ENCODE measurements at places on chromosomes 7 and 10.

DNA sequence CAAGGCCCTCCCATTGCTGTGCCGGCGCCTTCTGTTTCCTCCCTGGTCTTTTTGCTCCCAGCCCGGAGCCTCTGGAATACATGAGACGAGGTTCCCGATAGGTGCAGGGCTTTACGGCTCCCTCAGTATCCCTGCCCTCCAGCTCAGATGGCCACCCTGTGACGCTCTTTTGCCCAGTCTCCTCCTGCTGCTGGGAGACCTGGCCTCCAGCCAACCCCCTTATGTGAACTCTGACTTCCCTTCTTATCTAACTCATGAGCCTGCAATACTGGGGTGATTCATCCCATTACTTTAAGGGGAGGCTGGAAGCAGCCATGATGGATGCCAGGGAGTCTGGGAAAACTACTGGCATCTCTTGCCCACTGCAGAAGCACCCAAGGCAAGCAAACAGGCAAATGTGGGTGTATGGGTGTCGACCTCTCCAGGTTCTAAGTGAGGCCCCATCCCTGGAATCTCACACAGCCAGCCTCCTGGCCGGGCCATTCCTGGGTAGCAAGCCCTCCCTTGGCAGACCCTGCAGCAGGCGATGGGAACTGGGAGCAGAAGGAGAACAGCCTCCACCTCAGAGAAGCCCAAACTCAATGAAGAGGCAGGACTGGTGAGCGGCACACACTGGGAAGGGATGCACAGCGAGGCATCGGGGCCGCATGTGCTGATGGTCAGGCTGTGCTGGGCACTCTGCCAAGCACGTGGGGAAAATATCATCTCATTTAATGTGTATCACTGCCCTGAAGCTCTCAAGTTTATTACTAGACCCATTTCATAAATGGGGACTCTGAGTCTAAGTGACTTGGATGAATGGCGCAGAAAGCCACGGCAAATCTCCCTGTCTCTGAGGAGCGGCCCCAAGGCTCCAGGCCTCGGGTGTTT lies 97.5 kb downstream of the FAM53B start:
- H3K4me3 ChIP-seq: no peak overlapping the region
- H3K27me3 ChIP-seq: no peaks in the 10 kb centered on the region
- H3K36me3 ChIP-seq: no peaks in the 10 kb centered on the region

GRCh38 chr7:150983893-150984368 lies 5.8 kb upstream of the KCNH2 start:
- H3K27ac ChIP-seq: no peak overlapping the region
- no peaks in the 10 kb centered on the region for H3K36me3 ChIP-seq
- no peak for DNase-seq
- H3K4me1 ChIP-seq: no peaks in the 10 kb centered on the region

DNA sequence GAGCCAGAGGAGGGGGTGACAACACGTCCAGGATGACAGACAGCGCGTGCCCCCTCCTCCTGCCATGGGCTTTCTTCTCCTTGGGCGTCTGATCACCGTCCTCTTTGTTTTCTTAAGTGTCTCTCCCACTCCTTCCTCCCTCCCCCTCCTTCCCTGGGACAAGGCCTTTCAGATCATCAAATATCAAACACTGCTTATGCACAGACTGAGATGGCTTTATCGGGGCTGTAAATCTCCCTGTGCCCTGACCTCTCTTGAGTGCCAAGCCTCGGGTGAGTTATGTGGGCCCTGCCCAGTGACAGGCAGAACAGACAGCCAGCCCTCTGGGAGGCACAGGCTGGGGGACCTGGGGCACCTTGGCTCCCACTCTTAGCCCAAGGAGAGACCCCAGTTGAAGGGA lies 116.4 kb downstream of the C10orf105 start:
- no peak overlapping the region for H3K27ac ChIP-seq
- H3K4me1 ChIP-seq: no peaks in the 10 kb centered on the region
- no peaks in the 10 kb centered on the region for H3K27me3 ChIP-seq
- no peak for DNase-seq
- H3K36me3 ChIP-seq: no peaks in the 10 kb centered on the region

DNA sequence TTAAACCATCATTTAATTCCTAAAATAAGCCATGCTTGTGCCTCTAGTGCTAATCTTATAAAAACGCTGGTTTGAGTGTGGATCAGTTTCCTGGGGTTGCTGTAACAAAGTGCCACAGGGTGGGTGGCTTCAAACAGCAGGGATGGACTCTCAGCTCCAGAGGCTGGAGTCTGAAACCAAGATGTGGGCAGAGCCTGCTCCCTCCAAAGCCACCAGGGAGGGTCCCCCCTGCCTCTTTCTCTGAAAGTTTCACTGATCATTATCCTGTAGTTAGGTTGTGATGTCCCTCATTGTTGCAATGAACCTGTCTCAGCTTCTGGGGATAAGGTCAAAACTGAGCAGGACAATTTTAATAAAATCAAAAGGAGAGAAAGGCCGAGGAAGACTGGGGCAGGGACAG lies 251.9 kb upstream of the TCERG1L start:
- no peak overlapping the region for H3K27ac ChIP-seq
- H3K4me3 ChIP-seq: no peak overlapping the region
- DNase-seq: no peak
- H3K36me3 ChIP-seq: no peaks in the 10 kb centered on the region
- H3K27me3 ChIP-seq: no peaks in the 10 kb centered on the region

Data from aorta (tissue), 5 donors.